Mucosa of gallbladder (tissue), 1 donor: ENCODE measurements at places on chromosomes 1 and 21. TPM values are rescaled to one million over a fixed set of nuclear protein-coding genes. Genes with fewer than 3 reads are reported as not detected.

GRCh38 chr1:180428782-180429695 is 73.3 kb downstream of the ACBD6 start:
- no peak for DNase-seq

GRCh38 chr1:41656068-41656467 is 171.6 kb upstream of the EDN2 start:
- DNase-seq, result no peak

DNA sequence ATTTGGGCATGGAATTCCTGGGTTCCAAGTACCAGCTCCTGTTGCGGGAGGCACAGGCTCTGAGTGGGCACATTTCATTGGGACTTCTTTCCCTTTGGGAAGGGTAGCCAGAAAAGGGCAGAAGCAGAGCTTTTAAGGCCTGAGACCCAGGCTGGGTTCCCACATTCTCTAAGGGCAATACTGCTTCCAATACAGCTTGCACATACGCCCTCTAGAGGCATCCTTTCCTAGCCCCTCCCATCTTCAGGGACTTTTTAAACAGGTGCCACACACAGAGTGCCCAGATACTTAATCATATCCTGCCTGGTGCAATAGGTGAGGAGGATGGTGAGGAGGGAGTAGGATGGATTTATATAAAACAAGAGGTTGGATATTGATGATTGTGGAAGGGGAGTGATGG is 5.7 kb downstream of the GPR88 start:
- no peak for DNase-seq

- DNase-seq, result no peak
These were observed 78.7 kb downstream of the TYW3 start for GRCh38 chr1:74811436-74812179.

- DNase-seq, result peak; percentile 14
These were observed 71.3 kb upstream of the KIAA1614 start for GRCh38 chr1:180841415-180841814.

KRTAP13-2 gene
- total RNA-seq, result not detected

BSND gene
- not detected for total RNA-seq

DNA sequence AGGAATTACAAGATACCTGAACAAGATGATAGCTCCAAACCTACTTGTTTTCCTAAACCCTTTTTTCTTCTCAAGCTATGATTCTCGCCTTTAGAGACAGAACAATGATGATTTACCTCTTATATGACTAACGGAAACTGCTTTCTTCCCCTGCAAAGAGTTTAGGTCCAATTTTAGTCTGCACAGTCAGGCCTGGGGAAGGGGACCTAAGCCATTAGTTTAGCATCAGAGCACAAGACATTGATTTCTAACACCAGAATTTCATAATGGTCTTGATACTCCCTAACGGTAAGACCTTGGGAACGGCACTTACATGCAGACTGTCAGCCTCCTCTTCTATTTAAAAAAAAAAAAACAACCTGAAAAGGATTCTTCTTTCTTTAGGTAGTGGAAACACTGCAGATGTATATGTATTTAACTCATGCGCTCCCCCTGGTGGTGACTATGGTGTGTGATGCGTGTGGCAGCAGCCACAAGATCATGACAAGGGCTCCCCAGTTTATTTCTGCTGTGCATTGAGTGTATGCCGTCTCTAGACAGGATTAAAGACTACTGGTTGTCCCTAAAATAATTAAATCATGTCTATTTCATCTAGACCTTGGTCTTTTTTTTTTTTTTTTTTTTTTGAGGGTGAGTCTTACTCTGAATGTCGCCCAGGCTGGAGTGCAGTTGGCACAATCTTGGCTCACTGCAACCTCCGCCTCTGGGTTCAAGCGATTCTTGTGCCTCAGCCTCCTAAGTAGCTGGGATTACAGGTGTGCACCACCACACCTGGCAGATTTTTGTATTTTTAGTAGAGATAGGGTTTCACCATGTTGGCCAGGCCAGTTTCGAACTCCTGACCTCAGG is 37.3 kb upstream of the TMEM222 start:
- peak; percentile 89 for DNase-seq

SOX13 gene
- total RNA-seq, result 76.3 TPM

DNA sequence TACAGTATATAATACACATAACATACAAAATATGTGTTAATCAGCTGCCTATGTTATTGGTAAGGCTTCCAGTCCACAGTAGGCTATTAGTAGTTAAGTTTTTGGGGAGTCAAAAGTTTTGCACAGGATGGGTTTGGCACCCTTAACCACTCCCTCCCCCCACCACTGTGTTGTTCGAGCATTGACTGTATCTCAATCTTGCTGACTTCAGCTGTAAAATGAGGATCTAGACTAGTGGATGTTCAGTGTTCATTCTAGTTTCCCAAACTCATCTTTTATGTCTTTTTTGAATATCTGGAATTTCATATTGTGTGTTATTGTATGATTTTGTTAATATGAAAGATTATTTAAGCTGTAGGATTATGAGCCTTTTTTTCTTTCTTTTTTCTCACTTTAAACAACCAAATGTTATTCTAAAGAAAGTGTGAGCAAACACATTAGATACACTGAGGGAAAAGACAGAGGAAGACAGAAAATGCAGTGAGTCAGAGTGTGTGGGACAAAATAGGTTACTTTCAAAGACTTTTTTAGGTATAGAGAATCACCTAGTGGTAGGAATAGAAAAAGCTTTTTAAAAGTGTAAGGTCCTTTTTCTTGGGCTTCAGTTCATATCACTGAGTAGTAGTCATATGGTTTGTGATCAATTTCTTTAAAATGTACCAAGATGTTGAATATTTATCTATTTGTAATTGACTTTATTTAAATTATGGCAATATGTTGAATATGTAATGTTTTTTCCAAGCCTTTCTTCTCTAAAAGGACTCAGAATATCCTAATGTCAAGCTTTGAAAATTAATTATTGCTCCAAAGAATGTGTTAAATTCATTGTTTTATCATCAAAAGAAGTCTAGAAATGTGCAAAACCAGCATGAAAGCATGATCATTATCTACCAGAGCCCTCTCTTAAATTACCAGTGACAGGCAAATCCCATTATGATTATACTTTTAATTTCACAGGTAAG is 17.9 kb upstream of the CENPF start:
- no peak for DNase-seq

PGBD5 gene
- total RNA-seq, result 3.5 TPM

DNA sequence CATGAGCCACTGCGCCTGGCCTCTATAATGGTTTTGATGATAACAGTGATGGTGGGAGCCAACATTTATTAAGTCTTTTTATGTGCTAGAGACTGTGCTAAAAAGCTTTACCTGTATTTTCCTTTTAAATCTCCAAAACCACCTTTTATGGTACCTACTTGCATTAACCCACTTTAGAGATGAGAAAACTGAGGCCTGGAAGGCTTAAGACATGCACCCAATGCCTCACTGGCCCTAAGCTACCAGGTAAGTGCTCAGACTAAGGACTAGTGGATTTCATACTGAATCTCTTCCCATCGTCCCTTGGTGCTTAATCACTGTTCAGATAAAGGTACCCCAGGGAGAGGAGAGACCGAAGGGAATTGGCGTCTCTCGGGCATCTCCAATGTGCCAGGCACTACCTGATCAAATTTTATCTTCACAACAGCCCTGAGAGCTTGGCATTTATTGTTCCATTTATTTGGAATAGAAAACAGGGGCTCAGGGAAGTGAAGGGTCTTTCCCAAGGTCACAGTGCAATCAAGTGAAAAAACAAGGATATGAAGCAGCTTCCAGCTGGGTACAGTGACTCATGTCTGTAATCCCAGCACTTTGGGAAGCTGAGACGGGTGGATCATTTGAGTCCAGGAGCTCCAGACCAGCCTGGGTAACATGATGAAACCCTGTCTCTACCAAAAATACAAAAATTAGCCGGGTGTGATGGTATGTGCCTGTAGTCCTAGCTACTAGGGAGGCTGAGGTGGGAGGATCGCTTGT is 84.2 kb downstream of the LACTBL1 start:
- no peak for DNase-seq

PCBP3 gene
- 2.1 TPM for total RNA-seq

A3GALT2 gene
- not detected for total RNA-seq

GRCh38 chr1:185541871-185542301 is 192.3 kb upstream of the HMCN1 start:
- DNase-seq, result no peak

RIPPLY3 gene
- total RNA-seq, result 0.20 TPM

DNA sequence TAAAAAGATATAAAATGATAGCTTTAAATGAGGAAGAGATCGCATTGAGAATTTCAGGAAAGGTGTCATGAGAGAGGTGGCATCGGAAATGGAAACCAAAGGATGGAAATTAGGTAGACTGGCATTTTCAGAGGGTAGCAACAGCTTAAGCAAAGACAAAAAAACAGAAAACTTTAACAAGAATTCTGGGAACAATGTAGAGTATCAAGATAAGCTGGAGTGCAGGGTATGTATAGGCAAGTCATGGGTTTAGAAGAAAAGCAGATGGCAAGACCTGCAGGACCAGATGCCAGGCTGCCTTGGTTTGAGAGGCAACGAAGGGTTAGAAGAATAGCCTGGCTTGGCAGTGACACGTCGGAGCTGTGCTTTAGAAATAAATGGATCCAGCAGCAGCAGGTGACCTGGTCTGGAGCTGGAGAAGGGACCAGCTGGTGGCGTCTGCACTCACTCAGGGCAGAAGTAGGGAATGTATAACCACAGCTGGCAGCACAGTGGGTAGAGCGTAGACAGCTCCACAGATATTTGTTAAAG is 149.4 kb upstream of the TIAM1 start:
- no peak for DNase-seq

- no peak for DNase-seq
These were observed 37.4 kb upstream of the ERRFI1 start for GRCh38 chr1:8063298-8064036.

GNAT2 gene
- not detected for total RNA-seq

- DNase-seq, result no peak
These were observed 25.5 kb downstream of the ODF2L start for GRCh38 chr1:86370601-86371022.

CELA3A gene
- 25.1 TPM for total RNA-seq

- no peak for DNase-seq
These were observed 19.8 kb downstream of the CCT8 start for GRCh38 chr21:29053656-29054055.

GRCh38 chr1:33319949-33320618 is 814 bp downstream of the A3GALT2 start:
- DNase-seq, result no peak

- DNase-seq, result no peak
These were observed 42.8 kb upstream of the MARK1 start for GRCh38 chr1:220485131-220485530.

PTGS2 gene
- total RNA-seq, result 10.0 TPM

STMN1 gene
- 48.7 TPM for total RNA-seq

GRCh38 chr1:115840605-115841460 is at the start of gene NHLH2:
NHLH2 (minus strand) TSS chr1:115841126; CDS start chr1:115838372, 2,754 bp downstream.
- no peak for DNase-seq

DNA sequence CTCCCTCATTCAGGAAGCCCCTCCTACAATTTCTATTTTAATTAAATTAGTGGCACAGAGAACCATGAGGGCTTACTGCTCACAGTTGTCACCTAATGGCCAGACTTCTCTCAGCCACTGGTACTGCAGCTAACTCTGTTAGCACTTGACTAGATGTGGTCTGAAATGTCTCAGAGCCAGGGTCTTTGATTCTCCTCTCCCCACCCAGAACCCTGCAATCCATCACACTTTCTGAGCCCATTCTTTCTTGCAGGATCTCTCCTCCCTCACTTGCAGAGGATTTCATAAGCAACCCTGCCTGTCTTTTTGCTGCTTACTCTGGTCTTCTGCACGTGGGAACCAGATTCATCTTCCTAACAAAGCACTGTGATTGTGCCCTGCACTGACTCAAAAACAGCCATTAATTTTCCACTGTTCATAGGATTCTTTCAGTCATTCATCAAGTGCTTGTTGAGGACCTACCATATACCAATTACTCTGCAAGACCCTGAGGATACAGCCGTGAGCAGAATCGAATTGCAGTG is 108.4 kb downstream of the EDEM3 start:
- no peak for DNase-seq

DNA sequence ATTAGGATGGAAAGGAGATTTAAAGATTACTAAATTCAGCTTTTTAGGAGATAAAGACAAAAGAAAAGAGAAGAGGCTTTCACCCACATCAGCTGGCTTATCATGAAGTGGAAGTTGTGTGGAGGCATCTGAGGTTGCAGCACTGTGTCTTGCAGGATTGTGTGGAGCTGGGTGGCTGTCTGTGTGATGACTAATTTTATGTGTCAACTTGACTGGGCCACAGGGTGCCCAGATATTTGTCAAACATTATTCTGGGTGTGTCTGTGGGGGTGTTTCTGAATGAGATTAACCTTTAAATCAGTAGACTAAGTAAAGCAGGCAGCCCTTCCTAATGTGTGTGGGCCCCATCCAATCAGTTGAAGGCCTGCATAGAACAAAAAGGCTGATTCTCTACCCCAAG is 3.9 kb downstream of the KCNA10 start:
- no peak for DNase-seq

ATP1A2 gene
- 18.6 TPM for total RNA-seq

CHRNB2 gene
- total RNA-seq, result 0.17 TPM

KTI12 gene
- total RNA-seq, result 5.9 TPM

WDR4 gene
- total RNA-seq, result 14.8 TPM

DNA sequence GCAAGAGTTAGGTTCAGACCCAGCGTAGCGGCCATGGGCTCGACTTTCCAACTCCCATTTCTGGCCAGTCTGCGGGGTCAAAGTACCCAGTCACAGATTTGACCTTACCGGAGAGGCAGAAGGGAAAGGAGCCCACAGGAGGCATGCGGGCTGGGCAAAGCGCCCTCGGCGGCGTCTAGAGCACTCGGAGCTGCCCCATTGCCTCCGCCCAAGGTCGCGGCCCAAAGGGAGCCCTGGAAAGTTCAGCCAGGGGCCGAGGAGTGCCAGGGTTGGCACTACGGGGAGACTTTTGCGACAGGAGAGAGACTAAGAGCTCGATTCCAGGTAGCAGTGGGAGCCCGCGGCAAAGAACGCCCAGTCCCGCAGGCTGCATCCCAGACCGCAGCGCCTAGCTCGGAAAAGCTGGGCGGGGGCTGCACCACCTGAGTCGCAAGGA is 896 bp downstream of the KANK4 start:
- no peak for DNase-seq

- DNase-seq, result no peak
These were observed 2.2 kb upstream of the HFM1 start for GRCh38 chr1:91406773-91407389.

DNA sequence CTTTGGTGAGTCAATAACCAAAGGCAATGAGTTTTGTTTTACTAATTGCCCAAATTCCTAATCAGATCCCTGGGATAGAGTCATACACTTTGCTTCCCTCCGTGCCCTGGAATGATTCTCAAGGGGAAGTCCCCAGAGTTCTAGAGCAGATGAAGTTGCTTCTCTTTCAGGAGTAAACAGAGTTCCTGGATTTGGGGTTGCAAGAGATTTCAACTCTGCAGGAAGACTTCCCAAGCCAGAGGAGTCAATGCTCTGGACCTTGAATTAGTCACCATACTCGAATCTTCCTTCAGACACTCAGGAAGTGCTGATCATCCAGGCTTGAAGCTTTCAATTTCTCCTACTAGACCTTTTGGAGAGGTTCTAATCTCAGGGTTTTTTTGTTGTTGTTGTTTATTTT is 39.6 kb downstream of the FCER1A start:
- DNase-seq, result no peak

- DNase-seq, result peak; percentile 58
These were observed 88.8 kb downstream of the MAST2 start for GRCh38 chr1:45892068-45892785.

GRCh38 chr1:242004751-242005495 is 6.0 kb upstream of the MAP1LC3C start:
- no peak for DNase-seq

- DNase-seq, result no peak
These were observed 20.9 kb downstream of the USP48 start for GRCh38 chr1:21762022-21762404.

DDX59 gene
- total RNA-seq, result 15.4 TPM

- DNase-seq, result no peak
These were observed 23.0 kb upstream of the DNAJC11 start for GRCh38 chr1:6724517-6725141.
